GM23338 (cell line): ENCODE measurements at places on chromosomes 2 and 18. TPM values are rescaled to one million over a fixed set of nuclear protein-coding genes. Genes with fewer than 3 reads are reported as not detected.

AQP12B gene
- polyA plus RNA-seq, result not detected in 2 replicates

GRCh38 chr2:112229348-112229747 lies 25.5 kb downstream of the ZC3H8 start:
- no peak overlapping the region for H3K4me3 ChIP-seq
- no peak overlapping the region for H3K27ac ChIP-seq
- H3K36me3 ChIP-seq, result no peaks in the 10 kb centered on the region
- no peaks in the 10 kb centered on the region for H3K27me3 ChIP-seq

EDAR gene
- 0.10 TPM in 1 of 2 replicates, not detected in the other for polyA plus RNA-seq

DNA sequence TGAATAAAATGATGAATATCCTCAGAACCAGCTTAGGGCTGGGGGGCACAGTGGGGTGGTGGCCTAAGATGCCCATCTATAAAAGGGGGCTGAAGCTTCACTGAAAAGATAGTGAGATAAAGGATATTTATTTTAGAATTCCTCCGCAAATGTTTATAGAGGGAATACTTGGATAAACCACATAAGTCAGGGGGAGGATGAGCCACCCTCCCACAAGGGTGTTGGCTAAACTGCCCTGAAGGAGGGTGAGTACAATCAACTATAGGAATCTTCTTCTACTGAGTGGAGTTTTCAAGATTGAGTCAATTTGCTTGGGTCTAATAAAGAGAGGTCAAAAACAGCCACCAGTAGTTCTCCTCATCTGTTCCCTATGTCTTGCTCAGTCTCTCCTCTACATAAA lies 114.5 kb upstream of the TANK start:
- no peaks in the 10 kb centered on the region for H3K27me3 ChIP-seq
- H3K4me3 ChIP-seq, result no peak overlapping the region
- no peak for DNase-seq
- H3K36me3 ChIP-seq, result no peaks in the 10 kb centered on the region
- no peak overlapping the region for H3K27ac ChIP-seq
- peaks cover 34% of the 10 kb centered on the region for H3K4me1 ChIP-seq

- no peaks in the 10 kb centered on the region for H3K27me3 ChIP-seq
- H3K27ac ChIP-seq, result no peak overlapping the region
- DNase-seq, result no peak
- H3K36me3 ChIP-seq, result peaks cover 7% of the 10 kb centered on the region; the same call in 1 of the 2 replicates
Observed at GRCh38 chr2:196745711-196746110, 53.8 kb downstream of the GTF3C3 start.

- H3K27me3 ChIP-seq, result no peaks in the 10 kb centered on the region
- no peaks in the 10 kb centered on the region for H3K4me1 ChIP-seq
- DNase-seq, result no peak
- peaks cover 5% of the 10 kb centered on the region; the same call in 1 of the 2 replicates for H3K36me3 ChIP-seq
- no peak overlapping the region for H3K4me3 ChIP-seq
- no peak overlapping the region for H3K27ac ChIP-seq
Observed at GRCh38 chr2:6139142-6139541, 447.0 kb downstream of the SOX11 start.

RIT2 gene
- 8.8 and 9.5 TPM in 2 replicates for polyA plus RNA-seq

DNA sequence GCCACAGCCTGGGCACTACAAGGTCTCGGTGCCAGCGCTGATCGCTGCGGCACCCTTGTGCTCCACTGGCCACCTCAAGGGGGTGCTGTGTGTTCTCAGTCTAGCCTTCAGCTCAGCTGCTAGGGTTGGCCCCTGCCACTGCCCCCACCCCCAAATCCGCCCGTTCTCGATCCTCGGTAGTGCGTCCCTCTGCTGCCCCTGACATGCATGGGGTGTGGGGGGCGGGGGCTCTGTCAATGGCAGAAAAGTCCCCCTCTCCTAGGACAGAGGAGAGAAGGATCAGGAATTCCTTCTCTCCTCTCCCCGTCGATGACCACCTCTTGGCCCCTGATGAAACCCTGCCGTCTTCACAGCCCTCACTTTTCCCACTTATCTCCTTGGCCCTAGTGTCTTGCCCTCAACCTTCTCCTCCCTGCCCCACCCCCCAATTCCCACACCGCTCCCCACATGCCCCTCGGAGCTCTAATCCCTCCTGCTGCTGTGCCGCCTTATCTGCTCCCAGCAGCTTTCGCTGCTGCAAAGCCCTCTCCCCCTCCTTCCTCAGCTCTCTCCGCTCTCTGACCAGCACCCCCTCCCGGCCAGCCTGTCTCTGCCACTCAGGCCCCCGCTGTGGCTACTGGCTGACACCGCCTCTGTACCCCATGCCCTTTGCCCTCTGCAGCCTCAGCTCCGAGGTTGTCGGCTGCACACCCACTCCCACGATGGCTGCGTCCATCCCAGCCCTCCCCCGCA lies 4.3 kb upstream of the ASIC4 start:
- peak; percentile 93 for DNase-seq
- no peak overlapping the region for H3K27ac ChIP-seq
- no peaks in the 10 kb centered on the region for H3K36me3 ChIP-seq
- peaks cover 70% of the 10 kb centered on the region for H3K4me1 ChIP-seq

CABYR gene
- 20.2 and 24.0 TPM in 2 replicates for polyA plus RNA-seq

DNA sequence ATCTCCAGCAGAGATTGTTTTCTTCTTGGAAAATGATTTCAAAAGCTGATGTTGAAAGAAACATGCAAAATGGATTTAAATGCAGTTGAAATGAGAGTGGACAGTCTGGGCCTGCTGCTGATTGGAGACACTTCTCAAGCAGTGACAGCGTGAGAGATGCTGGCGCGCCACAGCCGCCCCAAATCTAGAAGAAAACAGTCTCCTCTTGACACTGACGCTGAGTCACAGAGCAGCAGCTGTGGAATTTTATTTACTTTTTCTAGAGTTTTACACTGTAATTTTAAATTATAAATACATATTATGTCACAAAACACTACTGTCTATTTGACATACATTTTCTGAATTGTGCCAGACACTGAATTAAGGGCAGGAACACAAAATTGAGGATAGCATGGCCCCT lies 121.8 kb upstream of the TMEM200C start:
- peaks cover 7% of the 10 kb centered on the region; the same call in 1 of the 2 replicates for H3K4me1 ChIP-seq
- H3K4me3 ChIP-seq, result no peak overlapping the region
- no peak for DNase-seq
- no peaks in the 10 kb centered on the region for H3K36me3 ChIP-seq
- no peak overlapping the region for H3K27ac ChIP-seq

SRD5A2 gene
- 0.05 TPM in 1 of 2 replicates, not detected in the other for polyA plus RNA-seq

PXDN gene
- polyA plus RNA-seq, result 38.5 and 42.2 TPM in 2 replicates

FAM98A gene
- polyA plus RNA-seq, result 148 and 149 TPM in 2 replicates

ALPI gene
- polyA plus RNA-seq, result not detected in 2 replicates

- no peaks in the 10 kb centered on the region for H3K27me3 ChIP-seq
- no peaks in the 10 kb centered on the region; the same call in 1 of the 2 replicates for H3K4me1 ChIP-seq
- DNase-seq, result no peak
- no peak overlapping the region for H3K27ac ChIP-seq
Observed at GRCh38 chr2:112623913-112624777, 21.6 kb upstream of the SLC20A1 start.

- H3K36me3 ChIP-seq, result no peaks in the 10 kb centered on the region
- no peak overlapping the region for H3K27ac ChIP-seq
- H3K4me1 ChIP-seq, result no peaks in the 10 kb centered on the region
- no peaks in the 10 kb centered on the region for H3K27me3 ChIP-seq
Observed at GRCh38 chr2:68588589-68588988, 54.8 kb upstream of the PROKR1 start.

DNA sequence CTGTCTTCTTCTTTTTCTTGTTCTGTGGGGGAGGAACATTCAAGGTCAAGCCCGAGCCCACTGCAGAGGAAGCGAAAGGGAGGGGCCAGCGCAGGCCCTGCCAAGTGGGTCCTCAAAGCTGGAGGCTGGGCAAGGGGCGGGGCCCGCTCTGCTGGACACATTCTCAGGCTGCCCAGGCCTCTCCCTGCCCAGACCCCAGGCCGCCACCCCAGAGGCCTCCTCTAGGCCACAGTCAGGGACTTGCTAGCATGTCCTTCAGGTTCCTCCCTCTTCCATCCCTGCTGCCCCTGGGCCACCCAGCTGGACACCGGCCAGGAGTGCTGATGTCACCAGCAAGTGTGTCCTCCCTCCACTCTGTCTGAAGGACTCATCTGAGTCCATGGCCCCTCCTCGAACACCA lies 44.1 kb downstream of the KIF1A start:
- no peak overlapping the region for H3K4me3 ChIP-seq
- H3K27ac ChIP-seq, result no peak overlapping the region
- DNase-seq, result no peak
- peaks cover 17% of the 10 kb centered on the region for H3K36me3 ChIP-seq
- no peaks in the 10 kb centered on the region for H3K27me3 ChIP-seq
- no peaks in the 10 kb centered on the region for H3K4me1 ChIP-seq

DNA sequence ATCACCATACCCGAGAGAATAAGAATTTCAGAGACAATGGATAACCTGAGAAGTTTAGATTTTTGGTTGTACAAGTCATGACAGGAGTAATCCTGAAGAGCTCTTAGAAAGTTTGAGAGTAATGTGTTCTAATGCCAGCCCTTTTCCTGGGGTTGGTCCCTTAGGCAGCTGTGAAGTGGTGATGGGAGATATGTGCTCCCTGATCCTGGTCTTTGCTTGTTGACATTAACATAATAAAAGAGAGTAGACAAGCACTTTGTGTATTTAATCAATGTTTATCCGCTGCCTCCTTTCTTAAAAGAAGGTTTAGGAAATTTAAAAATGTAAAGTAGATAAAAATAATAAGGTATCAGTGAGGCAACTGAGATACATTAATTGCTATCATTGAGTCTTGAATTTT lies 13.8 kb upstream of the DSC3 start:
- DNase-seq, result peak; percentile 37
- no peaks in the 10 kb centered on the region for H3K36me3 ChIP-seq
- H3K27ac ChIP-seq, result no peak overlapping the region
- H3K4me3 ChIP-seq, result no peak overlapping the region
- H3K27me3 ChIP-seq, result no peaks in the 10 kb centered on the region
- peaks cover 19% of the 10 kb centered on the region; the same call in 1 of the 2 replicates for H3K4me1 ChIP-seq

DNA sequence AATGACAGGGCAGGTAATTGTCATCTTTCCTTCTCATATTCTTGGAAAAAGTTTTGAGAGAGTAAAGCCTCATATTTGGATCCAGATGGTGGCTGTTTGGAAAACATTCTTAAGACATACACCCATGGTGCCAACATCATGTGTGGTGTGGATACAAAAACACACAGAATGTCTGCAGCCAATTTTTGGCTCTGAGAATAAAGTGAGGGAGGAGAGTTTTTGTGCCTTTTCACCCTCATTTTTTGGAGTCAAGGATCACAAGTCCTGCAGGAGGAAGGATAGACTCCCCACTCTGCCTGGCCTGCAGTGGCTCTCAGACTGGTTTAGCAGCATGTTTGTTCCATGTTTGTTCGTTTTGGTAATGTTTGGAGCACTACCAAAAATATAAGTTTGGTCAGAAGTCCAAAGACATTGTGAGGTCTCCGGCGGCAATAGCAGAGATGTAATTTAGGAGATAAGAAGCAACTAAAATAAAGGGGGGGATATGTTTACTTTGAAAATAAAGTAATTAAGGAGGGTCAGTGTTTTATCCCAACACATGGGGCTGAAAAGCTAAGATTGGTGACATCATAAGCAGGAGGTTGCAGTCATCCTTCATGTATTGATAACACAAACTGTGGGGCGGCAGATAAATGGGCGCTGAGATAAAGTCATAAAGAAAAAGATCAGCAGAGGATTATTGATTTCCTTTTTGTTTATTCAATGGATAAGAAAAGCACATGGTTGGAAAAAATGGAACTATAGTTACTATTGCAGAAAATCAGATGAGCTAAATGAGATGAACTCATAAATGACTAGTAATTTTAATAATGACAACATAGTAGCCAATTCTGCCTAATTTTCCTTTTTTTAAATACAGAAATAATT lies 655 bp downstream of the NOSTRIN start:
- no peaks in the 10 kb centered on the region for H3K36me3 ChIP-seq
- no peaks in the 10 kb centered on the region for H3K27me3 ChIP-seq
- no peak for DNase-seq
- peaks cover 39% of the 10 kb centered on the region for H3K4me1 ChIP-seq
- no peak overlapping the region for H3K4me3 ChIP-seq

GPBAR1 gene
- 0.37 and 0.44 TPM in 2 replicates for polyA plus RNA-seq

- H3K4me3 ChIP-seq, result no peak overlapping the region
- H3K36me3 ChIP-seq, result no peaks in the 10 kb centered on the region
- DNase-seq, result no peak
- H3K4me1 ChIP-seq, result no peaks in the 10 kb centered on the region
- no peak overlapping the region for H3K27ac ChIP-seq
Observed at GRCh38 chr2:153710128-153710527, 161.6 kb upstream of the GALNT13 start.

DNA sequence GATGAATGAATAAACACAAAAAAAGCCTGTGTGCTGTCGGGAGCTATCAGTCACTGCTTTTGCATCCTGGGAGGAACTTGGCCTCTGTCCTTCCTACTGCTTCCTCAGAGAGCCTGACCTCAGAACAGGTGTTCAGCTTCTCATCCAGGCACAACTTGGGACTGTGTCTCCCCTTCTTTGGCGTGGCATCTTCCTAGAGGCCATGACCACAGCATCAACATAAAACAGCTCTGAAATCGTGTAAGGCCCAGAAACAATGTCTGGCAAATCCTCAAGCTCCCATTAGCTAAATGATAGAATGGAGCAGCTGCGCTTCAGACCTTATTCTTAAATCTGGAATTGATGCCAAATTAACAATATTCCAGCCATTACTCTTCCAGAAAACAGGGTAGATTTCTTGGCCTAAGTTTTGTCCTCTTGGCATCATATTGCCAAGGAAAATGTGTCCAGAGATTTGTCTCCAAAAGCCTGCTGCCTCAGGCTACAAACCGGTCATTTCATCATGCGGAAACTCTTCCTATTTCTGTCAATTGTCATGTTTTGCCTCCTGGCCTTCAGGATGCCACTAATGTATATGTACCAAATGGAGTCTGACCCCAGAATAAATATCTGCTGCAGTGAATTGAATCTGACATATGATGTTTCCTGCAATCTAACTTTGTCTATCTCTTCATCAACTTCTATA lies 53.2 kb upstream of the RAB27B start:
- no peaks in the 10 kb centered on the region for H3K4me1 ChIP-seq
- DNase-seq, result no peak
- no peak overlapping the region for H3K27ac ChIP-seq
- no peaks in the 10 kb centered on the region for H3K36me3 ChIP-seq

DNA sequence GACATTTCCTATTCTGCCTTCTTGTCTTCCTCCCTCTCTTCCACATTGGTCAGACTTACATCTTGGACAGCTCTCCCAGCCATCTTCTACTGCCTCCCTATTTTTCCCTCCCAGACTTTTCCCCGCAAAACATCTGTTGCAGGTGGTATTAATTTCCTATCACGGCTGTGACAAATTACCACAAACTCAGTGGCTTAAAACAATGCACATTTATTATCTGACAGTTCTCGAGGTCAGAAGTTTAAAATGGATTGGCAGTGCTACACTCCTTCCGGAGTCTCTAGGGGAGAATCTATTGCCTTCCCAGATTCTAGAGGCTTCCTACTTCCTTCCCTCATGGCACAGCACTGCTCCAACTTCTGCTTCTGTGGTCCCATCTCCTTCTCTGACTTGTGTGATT lies 33.3 kb downstream of the STRADB start:
- no peaks in the 10 kb centered on the region for H3K4me1 ChIP-seq
- H3K27ac ChIP-seq, result no peak overlapping the region
- H3K4me3 ChIP-seq, result no peak overlapping the region
- DNase-seq, result no peak

- no peak for DNase-seq
- H3K27ac ChIP-seq, result no peak overlapping the region
- no peaks in the 10 kb centered on the region for H3K36me3 ChIP-seq
- no peak overlapping the region for H3K4me3 ChIP-seq
Observed at GRCh38 chr2:109209412-109209811, 80.4 kb downstream of the SH3RF3 start.
